ENCODE measurements at places on chromosomes 6 and 20. TPM values are rescaled to one million over a fixed set of nuclear protein-coding genes. Genes with fewer than 3 reads are reported as not detected.

UNC93A gene
- not detected for total RNA-seq

IRF4 gene
- 0.65 TPM for total RNA-seq

SSTR4 gene
- total RNA-seq, result not detected

BFSP1 gene
- total RNA-seq, result 2.8 TPM

PHF10 gene
- total RNA-seq, result 22.3 TPM

QKI gene
- total RNA-seq, result 79.8 TPM

NEU1 gene
- 88.7 TPM for total RNA-seq

THBS2 gene
- total RNA-seq, result 1,330 TPM

SLC12A5 gene
- 0.28 TPM for total RNA-seq

MLIP gene
- total RNA-seq, result not detected

SPEF1 gene
- total RNA-seq, result 0.14 TPM

RIN2 gene
- 57.3 TPM for total RNA-seq
